ENCODE measurements at places on chromosomes 16 and 17. TPM values are rescaled to one million over a fixed set of nuclear protein-coding genes. Genes with fewer than 3 reads are reported as not detected.
A peak's percentile ranks its signal among the peaks of the same experiment; 100 is the strongest.

The DPEP1 gene
- total RNA-seq = not detected

The PLLP gene
- 1.2 TPM for total RNA-seq

The GINS2 gene
- total RNA-seq = 0.38 TPM

The KRTAP4-8 gene
- total RNA-seq = not detected

The CDR2L gene
- 20.1 TPM for total RNA-seq

The PRKCB gene
- total RNA-seq = 2.3 TPM

GRCh38 chr16:49530427-49530970, 156.9 kb downstream of the C16orf78 start:
- DNase-seq = no peak

- DNase-seq = no peak
These were observed 46.9 kb downstream of the GNAO1 start for GRCh38 chr16:56238188-56238587.

GRCh38 chr17:49440581-49440980, 25.9 kb upstream of the PHB1 start:
- no peak for DNase-seq

DNA sequence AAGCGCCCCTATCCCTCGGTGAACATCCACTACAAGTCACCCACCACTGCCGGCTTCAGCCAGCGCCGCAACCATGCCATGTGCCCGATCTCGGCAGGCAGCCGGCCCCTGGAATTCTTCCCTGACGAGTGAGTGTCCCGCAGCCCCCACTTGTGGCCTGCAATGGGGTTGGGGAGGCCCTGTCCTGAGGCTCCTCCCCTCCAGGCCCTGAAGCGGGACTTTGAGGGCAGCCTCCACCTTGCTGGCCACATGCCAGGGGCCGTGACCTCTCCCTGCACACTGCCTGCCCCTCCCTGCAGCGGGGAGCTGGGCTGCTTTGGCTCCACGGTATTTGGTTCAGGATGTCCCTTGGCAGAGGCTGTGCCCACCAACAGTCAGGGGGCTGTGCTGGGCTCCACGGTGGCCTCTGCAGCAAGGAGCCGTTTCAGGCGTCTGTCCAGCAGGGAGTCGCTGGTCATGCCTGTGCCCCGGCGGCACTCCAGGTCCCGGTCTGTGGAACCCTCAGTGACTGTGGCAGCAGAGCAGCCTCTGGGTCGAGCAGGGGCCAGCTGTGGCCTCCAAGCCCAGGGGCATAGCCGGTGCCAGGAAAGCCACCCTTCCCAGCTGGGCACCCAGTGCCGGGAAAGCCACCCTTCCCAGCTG, 8.3 kb downstream of the NME3 start:
- no peak for DNase-seq

GRCh38 chr16:67393788-67394154, 473 bp upstream of the TPPP3 start:
- DNase-seq = no peak

DNA sequence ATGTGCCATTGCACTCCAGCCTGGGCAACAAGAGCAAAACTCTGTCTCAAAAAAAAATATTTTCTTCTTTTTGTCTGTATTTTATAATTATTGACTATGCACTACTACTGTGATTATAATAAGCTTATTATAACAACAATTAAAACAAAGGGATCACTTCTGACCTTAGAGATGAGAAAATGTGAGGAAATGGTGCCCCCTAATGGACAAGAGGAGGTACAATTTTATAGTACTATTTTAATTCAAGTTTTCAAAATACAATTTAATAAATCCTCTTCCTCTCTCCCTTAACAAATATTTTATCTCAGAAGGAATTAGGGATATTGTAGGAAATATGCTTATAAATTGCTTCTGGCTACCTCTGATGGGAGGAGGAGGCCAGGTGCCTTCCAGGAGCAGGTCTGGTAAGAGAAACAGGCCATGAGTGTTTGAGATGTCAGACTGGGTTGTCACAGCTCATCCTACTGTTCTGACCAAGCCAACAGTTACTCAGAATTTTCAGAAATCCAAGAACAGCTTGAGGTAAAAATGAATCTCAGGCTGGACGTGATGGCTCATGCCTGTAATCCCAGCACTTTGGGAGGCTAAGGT, 14.0 kb downstream of the VPS53 start:
- DNase-seq = no peak

- no peak for DNase-seq
These were observed 75.5 kb upstream of the MED9 start for GRCh38 chr17:17401271-17401781.

GRCh38 chr17:79783891-79784290, 5.9 kb downstream of the CBX2 start:
- no peak for DNase-seq

DNA sequence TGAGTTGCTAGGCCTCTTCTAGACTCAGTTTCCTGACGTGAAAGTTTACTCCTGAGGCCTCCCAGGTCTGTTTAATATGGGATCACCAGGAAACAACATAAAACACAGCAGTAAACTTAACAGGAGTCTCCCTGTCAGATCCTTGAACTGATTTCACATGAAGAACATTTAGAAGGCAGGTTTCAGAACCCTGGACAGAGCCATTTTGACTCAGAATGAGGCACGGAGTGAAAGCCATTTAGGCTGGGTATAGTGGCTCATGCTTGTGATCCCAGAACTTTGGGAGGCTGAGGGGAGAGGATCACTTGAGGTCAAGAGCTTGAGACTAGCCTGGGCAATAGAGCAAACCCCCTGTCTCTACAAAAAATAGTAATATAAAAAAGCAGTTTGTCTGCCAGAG, 289.1 kb downstream of the CA10 start:
- DNase-seq = no peak

DNA sequence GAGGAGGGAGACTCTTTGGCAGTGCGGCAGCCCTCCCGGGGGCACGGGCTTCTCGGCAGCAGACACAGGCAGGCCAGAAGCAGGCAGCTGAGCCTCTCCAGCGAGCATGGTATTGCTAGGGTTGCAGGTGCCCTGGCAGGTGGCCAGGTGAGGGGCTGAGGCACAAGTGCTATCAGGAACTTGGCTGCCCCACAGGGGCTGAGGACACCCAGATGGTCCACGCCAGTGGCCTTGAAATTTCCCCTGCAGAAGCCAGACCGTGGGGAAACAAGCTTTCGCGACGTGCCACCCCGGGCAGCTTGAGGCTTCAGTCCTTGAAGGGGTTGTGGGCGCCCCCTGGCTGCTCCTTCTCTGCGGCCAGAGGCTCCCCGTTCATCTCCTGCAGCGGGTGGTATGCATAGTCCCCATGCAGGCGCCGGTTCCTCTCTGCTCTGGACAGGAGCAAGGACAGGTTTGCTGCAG, 8.5 kb downstream of the NAGPA start:
- DNase-seq = no peak

DNA sequence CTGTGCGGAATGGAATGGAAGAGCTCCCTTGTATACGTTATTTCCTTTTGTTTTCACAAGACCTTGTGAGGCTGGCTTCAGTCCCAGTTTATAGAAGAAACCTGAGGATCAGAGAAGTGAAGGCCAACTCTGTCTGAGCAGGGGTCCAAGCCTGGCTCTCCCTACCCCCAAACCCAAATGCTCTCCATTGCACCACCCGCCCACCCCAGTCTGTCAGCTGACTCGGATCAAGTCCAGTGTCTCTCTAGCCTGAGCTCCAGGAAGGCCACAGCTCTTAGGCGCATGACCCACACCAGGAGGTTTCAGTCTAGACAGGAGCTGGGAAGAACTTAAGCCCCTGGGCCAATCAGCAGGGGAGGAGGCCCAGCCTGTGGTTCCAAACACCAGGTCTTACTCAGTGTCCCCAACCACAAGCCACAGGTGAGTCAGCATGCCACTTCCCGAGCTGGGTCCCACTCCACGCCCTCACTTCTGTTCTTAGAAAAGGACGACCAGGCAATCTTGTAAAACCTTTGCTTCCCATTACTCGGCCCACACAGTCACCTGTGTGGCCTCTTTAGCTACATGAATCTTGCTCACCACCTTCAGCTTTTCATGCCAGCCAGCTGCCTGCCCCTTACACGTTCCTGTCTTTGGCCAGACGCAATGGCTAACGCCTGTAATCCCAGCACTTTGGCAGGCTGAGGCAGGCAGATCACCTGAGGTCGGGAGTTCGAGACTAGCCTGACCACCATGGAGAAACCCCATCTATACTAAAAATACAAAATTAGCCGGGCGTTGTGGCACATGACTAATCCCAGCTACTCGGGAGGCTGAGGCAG, 27.8 kb downstream of the TK2 start:
- DNase-seq = peak; percentile 93

DNA sequence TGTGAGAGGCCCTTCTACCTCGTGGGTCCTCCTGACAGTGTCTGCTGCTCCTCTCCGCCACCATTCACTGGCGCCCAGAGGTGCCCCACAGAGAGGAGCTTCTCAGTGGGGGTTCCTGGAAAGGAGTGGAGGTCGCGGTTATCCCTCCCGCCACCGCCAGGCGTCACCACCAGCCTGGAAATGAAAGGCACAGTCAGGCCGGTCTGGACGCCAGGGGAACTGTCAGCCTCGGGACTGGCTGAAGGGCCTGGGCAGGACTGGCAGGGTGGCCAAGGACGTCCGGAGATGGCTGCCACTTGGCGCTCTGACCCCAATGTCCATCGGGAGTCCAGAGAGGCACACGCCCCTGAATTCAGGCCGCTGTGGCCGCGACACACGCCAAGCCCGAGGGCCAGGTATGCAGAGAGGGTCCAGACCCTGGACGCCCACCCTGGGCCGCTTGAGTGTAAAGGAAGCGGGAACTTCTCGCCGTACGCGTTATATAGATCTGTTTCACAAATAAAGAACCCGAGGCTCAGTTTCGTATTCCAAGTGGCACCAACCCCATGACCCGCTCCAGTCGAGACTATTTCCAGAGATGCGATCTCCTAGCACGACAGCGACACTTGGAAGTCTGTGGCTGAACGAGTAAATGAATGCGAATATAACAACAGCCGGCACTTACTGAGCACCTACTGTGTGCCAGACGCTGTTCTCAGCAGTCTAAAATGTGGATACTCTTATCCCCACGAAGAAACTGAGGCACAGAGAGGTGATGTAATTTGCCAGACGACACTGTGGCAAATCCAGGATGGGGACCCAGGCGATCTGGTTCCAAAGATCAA, 7.6 kb upstream of the NXPH3 start:
- peak; percentile 94 for DNase-seq

- DNase-seq = no peak
These were observed 11.4 kb downstream of the MYL4 start for GRCh38 chr17:47220531-47220999.

DNA sequence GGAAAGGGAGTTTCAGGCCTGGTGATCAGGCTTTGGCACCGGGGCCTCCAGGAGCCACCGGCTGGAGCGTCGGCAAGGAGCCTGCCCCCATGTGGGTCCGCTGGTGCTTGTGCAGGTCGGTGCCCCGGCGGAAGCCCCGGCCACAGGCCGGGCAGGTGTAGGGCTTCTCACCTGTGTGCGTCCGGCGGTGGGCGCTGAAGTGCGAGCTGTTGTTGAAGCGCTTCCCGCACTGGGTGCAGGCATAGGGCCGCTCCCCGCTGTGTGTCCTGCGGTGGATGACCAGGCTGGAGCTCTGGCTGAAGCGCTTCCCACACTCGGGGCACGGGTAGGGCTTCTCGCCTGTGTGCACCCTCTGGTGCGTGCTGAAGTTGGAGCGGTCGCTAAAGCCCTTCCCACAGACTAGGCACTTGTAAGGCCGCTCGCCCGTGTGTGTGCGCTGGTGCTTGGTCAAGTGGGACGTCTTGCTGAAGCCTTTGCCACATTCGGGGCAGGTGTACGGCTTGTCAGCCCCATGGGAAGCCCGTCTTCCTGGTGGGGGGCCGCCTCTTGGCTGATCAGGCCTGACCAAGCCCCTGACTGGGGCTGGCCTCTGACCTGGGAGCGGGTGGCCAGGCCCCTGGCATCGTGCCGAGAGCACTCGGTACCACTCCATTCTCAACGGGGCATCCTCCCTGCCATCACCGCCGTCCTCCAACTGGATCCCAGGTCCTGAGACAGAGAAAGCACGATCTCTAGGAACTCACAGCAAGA, 14.4 kb downstream of the ZNF500 start:
- DNase-seq = no peak

DNA sequence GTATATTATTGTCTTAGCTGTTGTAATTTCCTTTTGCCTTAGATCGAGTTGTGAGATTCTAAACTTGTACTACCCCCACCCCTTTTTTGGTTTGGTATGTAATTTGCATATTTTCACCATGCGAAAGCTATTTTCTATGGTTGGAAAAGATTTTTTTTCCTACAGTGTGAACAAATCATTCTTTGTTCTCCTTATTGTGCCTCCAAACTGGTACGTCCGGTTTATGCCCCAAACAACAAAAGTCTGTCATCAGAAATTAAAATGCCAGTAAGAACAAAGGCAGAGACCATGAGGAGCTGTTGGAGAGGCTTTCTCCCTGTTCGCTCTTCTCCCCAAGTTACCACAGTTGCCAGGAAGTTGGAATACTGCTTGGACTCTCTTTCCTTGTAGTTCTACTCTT, 66.1 kb downstream of the BCAS3 start:
- DNase-seq = no peak

DNA sequence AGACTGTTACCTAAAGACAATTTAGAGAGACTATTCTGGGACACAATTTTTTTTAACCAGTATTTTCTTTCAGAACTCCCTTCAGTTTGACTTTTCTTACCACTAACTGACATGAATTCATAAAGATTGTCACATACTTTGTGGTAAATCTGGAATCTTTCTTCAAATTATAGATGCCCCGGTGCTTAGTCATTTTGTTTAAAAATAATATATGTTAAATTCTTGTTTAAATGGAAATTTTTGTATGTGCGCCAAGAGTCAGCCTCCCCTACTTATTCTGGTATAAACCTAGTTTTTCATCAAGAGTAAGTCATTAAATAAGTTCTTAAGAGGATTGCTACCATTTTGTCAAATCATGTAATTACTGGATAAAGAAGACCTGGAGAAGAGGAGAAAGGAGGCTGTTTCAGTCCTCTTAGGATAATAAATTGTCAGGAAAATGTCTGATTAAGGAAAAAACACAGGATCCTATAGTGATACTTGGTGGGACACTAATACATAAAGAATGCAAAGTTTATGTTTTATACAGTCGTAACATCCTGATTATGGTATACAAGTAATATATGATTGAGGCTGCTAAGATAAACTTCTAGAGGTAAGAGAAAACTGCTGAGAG, 424.4 kb downstream of the PMP22 start:
- DNase-seq = no peak

DNA sequence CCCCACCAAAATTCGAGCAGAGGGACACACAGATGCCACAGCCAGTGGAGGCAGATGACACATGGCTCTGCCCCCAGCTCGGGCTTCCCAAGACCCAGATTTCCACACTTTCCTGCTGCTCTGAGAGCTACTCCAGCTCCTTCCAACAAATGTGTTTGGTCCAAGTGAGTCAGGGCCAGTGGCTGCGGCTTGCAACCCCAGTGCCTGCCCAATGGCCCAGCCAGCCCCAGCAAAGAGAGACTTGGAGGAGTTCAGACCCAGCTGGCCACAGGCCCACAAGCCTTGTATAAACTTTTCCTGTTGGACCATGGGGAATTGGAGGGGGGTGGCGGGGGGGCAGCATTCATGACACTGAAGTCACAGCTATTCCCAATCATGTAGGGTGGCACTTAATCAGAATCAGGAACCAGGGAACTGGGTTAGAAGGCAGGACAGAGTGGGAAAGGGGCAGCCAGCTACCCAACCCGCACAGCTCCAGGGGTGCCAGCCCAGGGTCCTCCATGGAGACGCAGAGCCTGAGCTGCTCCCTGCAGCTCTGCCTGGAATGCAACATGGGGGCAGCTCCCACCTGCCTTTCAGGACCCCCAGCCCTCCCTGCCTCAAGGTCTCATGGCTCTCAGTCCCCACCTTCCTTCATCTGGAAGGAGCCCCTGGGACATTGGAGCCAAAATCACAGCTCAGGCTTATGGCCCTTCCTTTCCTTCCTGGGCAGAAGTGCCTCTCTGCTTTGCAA, 17.5 kb upstream of the C16orf78 start:
- DNase-seq = peak; percentile 53

GRCh38 chr17:32111141-32111771, 31.0 kb upstream of the RHOT1 start:
- no peak for DNase-seq

- no peak for DNase-seq
These were observed 46.6 kb downstream of the NOG start for GRCh38 chr17:56640116-56640515.

Measured in cardiac septum (tissue), 1 donor.